ENCODE measurements at places on chromosomes 6 and 20.

DNA sequence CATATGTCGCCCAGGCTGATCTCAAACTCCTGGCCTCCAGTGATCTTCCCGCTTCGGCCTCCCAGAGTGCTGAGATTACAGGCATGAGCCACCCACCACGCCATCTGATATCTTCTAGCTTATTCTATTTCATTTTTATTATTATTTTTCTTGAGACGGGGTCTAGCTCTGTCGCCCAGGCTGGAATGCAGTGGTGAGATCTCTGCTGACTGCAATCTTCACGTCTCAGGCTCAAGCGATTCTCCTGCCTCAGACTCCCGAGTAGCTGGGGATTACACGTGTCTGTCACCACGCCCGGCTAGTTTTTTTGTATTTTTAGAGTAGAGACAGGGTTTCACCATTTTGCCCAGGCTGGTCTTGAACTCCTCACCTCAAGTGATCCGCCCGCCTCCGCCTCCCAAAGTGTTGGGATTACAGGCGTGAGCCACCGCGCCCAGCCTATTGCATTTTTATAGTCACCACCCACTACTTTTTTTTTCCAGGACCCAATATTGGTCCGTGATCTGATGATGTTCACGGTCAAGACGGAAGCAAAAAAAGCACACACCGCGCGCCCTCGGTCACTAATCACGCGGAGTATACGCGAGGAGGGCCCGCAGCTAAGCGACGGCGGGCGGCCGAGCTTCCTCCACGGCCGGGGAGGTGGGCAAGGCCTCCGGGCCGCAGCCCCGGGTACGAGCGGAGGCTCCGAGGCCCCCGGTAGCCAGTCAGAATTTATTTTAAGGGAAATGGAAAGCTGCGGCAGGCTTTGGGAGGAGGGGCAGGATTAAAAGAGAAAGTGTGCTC lies 1.1 kb upstream of the LSM14B start:
- no peak for DNase-seq

DNA sequence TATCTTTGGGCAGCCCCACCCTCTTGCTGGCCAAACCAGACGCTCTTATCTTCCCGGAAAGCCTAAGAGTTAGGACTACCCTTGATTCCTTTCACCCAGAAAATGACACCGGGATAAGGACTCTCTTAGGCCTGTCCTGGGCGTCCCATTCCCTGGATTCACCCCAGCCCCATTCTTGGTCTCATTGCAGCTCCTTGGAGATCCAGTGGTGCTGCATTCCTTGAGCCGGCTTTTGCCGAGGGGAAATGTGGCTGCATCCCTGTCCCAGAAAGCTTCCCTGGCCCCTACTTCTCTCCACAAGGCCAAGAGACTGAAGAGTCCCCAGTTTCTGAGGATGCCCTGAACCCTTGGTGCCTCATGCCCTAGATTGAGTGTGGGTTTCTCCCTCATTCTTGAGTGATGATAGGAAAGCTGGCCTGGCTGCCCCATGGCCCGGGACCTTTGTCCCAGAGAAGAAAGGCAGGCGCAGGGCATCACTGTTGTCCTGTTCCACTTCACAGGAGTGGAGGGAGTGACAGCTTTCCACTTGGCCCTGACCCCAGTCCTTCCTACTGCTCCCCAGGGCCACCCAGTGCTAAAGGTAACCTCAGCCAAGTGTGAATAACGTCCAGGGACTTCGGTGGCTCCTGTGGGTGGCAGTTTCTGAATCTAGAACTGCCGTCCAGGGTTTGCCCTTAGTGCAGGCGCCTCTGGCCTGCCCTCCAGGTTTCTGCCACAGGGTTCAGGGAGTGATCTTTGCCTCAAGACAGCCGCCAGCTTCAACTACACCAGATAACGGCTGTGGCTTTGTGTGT lies 42.7 kb upstream of the MYL9 start:
- DNase-seq = no peak

DNA sequence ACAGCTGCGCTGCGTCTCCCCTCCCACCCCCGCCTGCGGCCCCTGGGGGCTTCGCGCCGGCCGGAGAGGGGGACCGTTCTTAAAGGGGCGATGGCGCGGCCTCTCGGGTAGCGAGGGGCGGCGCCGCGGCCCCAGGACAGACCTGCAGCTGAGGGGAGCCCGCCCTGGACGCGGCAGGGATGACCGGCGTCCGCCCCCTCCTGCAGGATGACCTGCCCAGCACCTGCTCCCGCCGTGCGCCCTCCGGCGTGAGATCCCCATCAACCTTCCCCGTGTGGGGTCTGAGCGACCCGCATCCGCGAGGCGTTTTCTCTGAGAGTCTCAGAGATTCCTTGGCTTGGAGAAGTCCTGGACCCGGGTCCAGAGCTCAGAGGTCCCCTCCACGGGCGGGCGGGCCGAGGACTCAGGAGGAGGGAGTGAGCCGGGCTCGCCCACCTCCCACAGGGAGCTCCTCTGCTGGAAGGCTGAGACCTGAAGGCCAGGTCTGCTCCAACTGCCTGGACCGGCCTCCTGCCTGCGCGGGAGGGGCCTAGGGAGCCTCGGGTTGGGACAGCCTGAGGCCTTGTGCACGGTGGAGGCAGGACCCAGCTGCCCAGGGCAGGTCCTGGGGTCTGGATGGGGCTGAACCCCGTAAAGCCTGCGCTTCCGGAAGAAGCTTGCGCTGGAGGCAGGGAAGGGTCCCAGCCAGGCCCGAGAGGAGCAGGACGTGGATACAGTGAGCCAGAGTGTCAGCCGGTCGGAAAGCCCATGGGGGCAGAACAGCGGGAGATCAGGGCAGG lies 532 bp upstream of the NKAIN4 start:
- DNase-seq = no peak

- DNase-seq = no peak
Observed at GRCh38 chr20:17721802-17722486, 22.2 kb downstream of the BANF2 start.

DNA sequence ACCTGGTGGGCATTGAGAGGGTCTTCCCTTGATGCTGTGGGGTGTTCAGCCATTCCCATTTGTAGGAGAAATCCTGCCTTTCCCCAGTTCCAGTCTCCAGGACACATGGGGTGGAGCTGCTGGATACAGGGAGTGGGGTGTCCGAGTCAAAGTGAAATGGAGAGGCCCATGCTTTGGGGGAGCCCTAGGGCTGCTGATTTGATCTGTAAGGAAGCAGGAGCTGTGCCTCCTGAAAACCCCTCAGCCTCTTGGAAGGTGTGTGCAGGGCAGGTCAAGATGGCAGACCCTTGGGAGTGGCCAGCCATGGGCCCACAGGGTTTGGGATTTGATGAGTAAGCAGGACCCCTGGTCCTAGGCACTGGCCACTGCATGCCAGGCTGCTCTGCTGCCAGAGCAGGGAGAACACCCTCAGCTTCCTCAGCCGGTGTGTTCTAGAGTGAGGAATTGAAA lies 82.0 kb downstream of the SERAC1 start:
- DNase-seq = no peak

DNA sequence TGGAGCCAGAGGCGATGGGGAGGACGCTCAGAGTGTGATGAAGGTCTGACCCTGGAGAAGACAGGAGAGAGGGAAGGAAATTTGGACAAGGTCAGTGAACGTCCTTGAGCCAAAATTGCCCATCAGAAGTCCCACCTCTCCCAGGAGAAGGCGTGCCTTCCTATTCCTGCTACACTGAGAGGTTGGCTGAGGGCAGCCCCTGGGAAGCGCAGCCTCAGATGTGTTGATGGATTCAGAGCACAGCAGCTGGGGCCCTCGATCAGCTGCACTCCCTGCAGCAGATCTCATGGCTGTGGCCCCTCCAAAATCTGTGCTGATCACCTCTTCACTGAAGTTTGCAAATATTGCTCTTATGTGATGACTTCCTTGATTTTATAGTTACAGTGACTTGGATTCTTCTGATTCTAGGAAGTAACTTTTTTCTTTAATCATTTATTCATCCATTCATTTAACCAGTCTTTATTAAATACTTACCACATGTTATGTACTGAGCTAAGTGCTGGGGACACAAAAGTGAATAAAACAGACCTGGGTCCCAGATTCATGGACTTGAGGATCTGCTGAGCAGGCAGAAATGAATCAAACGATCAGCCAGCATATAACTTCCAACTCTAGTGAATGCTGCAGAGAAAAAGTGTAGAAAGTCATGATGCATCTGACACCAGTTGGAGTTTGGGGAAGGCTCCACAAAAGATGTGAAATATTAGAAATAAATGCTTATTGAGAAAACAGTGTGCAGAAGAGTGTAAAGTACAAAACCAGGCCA lies 69.6 kb upstream of the ARMC2 start:
- DNase-seq = no peak

- no peak for DNase-seq
Observed at GRCh38 chr6:37889051-37889450, 69.5 kb downstream of the ZFAND3 start.

GRCh38 chr6:113594726-113595125 lies 262.4 kb upstream of the MARCKS start:
- DNase-seq = no peak

DNA sequence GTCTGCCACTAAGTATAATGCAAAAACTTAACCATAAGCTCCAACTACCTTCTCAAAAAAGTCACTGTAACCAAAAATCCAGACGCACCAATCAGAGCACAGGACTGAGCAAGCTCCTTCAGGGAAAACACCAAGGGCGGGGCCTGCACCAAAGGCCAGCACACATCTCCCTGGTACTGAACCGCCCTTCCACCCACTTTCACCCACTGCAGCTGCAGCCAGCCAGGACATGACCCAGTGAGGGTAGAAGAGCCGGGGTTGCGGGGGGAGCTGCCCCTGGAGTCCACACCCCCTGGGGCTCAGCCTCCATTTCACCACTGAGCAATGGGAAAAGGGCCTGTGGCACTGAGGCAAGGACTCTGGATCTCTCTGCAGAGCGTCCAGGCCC lies 54.3 kb downstream of the TAF4 start:
- no peak for DNase-seq

DNA sequence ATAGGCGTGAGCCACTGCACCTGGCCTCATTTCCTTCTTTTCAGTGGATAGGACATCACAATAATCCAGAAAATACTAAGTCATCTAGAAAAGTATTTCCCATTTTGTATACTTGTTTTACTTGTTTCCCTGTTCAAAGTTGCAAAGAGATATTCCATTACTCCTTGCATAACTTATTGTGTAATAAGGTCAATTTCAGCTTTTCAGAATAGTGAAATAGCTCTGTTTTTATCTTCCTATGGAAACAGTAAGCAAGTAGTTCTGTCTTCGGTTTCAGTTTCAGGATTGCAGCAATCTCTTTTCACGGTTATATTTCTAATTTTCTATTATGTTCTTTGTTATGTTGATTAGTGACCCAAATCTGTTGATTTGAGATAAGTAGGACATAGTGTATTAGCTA lies 6.0 kb downstream of the STX11 start:
- DNase-seq = no peak

- no peak for DNase-seq
Observed at GRCh38 chr6:143400258-143401067, 50.0 kb downstream of the ADAT2 start.

- no peak for DNase-seq
Observed at GRCh38 chr6:108805611-108806167, 42.5 kb upstream of the ARMC2 start.

DNA sequence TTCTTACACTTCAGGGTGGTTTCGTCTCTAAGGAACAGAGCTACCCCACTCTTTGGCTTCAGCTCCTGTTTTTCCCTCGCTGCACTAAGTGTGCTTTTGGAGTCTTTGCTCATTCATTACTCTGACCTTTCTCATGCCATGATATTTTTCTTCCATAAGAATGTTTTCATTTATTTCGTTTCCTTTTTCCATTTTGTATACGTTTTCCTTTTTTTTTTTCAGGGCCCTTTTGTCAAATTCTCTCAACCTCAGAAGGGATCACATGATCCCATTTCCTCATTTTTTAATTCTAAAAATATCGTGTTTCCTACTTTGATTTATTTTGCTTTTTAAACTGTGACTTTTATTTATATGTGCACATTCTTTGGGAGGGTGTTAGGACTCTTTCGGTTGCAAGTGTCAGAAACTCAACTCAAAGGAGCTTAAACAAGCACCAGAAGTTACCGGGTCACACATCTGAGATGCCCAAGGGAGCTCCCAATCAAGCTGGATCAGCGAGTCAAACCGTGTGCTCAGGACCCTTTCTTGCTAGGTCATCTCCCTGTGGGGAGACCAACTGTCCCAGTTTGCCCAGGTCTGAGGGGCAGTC lies 40.6 kb downstream of the GCNT2 start:
- no peak for DNase-seq

DNA sequence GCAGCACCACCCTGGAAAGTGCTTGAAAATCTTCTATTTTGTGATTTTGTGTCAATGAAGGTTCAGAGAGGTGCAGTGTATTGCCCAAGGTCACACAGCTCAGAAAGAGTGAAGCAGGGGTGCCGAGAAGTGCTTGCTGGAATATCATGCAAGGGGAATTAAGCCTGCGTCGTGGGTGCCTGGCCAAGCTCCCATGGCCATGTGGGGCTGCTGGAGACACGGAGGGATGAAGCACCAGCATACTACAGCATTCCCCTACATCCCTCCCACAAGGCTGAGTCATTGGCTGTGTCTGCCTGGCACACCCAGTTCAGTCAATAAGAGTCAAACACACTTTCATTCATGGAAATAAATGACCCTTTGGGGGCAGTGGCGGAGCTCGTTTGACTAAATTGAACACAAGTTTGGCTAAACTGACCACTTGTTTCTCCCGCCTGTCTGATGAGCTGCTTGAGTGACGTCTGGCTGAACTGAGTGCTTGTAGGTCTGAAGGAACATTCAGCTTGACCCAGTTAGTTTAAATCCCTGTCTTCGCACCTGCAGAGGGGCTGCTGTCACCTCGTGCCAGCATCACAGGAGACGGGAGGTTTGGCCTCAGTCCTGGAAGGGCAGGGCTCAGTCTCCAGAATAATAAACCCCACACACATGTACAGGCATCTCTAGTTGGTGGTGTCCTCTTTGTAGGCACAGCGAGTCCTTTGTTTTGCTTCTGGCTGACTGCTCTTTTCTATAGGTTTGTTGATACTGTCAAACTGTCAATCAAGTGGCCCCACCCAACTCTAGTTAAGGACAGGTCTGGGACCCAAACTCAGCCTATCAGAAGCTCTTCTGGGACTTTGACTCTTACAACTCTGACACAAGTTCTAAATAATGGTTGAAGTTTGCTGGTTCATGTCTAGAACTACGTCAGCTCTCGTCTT lies 8.4 kb upstream of the TGM2 start:
- DNase-seq = no peak

GRCh38 chr6:12709556-12710232 lies 6.9 kb upstream of the PHACTR1 start:
- no peak for DNase-seq

GRCh38 chr6:34172961-34173775 lies 27.3 kb upstream of the GRM4 start:
- DNase-seq = no peak

- DNase-seq = no peak
Observed at GRCh38 chr6:63249875-63250482, 38.7 kb downstream of the FKBP1C start.

DNA sequence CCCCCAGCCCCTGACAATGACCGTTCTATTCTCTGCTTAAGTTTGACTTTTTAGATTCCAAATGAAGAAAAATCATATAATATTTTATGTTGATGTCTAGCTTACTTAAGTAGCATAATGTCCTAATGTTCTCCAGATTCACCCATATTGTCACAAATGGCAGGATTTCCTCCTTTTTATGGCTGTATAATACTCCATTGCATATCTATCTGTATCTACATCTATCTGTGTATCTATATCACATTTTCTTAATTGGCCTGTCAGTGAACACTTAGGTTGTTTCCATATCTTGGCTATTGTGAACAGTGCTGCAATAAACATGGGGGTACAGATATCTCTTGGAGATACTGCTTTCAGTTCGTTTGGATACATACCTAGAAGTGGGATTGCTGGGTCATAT lies 7.0 kb upstream of the LRP11 start:
- DNase-seq = no peak

All from stimulated activated CD8-positive, alpha-beta memory T cell treated with anti-CD3 and anti-CD28 coated beads, Interleukin-2, amount 100 ng/mL, for 1 hour (primary cell).